Cortex of kidney (tissue), 1 donor: ENCODE measurements at places on chromosomes 5 and 9.

GRCh38 chr5:77438071-77438470 lies 54.0 kb downstream of the WDR41 start:
- no peak for DNase-seq

DNA sequence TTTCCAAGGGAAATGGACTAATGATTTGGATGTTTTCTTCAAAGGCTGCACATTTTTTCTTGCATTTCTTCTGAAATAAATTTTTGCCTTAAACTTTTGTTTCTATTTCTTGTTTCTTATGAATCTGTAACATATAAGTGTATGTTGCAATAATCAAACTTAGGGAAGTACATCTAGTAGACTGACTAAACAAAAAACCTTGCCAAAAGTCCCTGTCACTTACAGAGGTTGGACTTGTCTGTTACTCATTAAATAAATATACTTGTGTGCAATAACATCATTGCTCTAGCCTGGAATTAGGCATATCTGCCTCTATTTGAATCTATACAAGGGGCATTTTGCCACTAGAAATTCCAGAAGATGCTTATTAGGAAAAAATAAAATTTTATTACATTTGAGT lies 56.6 kb downstream of the C6 start:
- no peak for DNase-seq

- no peak for DNase-seq
These were observed 40.5 kb upstream of the PLEKHG4B start for GRCh38 chr5:51500-51823.

DNA sequence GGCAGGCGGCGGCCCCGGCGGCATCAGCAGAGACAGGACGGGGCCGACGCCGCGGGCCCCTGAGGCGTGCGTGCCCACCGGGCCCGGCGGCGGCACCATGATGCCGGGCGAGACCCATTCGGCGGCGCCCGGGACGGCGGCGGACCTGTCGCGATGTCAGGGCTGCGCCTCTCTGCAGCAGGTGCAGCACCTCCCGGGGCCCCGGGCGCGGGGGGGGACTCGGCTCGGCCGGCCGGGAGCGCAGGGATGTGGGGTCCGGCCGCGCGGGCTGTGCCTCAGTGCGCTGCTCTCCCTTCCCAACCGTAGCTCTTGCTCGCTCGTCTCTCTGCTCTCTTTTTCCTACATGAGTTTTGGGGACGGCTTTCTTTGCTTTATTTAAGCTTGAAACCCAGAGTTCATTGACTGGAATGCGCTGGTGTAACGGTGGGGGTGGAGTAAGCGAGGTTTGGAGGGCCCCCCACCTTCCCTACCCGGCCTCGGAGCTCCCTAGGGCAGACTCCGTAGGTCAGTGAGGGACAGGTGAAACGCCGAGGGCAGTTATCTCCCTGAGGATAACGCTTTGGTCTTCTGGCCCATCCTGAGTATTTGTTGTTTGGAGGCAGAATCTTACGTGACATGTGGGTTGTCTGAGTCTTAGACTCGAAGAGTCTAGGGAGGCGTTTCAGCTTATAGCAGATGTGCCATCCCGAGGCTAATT lies 490 bp downstream of the ICE1 start:
- no peak for DNase-seq

DNA sequence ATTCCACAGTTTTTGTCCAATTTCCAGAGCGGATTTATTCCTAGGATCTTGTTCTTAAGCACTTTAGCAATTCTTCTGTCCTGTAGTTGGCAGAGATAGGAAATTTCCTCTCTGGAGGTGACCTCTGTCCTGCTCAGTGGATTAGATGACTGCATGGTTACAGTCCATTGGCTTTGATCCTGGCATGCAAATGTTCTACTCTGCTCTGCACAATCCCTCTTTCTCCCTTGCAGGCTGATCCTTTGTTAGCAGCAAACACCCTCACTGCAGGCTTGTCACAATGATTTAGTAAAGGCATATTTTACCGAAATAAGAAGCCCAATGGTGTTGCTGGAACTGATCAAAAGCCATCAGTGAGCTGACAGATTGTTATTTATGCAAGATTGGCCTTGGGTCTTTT lies 243.8 kb downstream of the COX7C start:
- no peak for DNase-seq

DNA sequence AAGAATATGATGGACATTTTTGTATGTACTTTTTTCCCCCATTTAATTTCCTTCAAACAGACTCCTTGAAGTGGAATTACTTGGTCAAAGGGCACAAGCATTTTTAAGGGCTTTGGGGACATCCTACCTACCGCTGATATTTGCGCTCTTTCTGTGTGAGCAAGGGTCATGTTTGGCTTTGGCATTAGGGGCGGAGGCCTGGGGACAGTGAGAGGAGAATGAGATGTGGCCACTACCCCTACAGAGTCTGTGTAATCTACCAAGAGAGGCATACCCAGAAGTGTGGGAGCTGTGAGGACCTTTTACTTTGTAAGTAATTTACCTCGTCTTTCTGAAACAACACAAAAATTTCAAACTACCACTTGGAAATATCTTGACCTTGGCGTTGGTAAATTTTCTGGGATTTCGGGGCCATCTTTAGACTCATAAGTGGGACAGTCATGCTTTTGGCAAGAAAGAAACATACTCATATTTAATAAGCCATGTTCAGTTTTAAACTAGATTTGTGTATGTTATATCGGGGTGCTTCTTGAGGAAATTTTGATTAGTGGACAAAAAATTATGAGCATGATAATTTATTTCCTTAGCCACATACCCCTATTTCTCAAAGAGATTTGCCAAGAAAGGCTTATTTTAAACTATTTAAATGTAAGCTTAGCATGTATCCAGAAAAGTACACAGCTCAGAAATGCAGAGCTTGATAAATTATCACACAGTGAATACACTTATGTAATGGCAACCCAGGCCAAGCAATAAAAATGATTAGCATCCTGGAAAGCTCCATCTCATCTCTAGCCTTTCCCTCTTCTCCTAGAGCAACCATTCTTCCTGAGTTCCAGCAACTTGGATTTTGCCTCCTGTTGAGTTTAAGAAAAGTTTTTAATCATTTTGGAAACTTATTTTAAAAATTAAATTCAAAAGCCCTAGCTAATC lies 63.6 kb downstream of the ARHGAP26 start:
- DNase-seq = no peak

- DNase-seq = no peak
These were observed 247.6 kb downstream of the TMEM232 start for GRCh38 chr5:110478895-110479294.

- DNase-seq = no peak
These were observed 423.3 kb downstream of the TLE1 start for GRCh38 chr9:81266086-81266485.

GRCh38 chr9:137095664-137096517 lies 9.1 kb downstream of the MAN1B1 start:
- DNase-seq = no peak

DNA sequence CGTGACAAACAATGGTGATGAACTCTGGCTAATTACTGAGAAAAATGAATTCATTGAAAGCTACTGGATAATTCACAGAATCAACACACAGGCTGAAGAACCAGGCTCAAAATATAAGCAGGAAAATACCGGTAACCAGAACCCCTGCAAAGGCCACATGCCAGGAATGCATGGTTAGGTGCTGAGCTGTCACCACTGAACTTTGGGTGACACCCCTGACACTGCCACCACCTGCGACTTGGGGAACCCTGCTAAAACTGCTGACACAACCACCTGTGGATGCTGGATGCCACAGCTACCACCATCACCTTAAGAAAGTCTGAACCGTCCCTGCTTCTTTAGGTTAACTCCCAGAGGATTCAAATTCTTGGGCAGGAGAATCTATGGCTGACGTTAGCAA lies 72.0 kb upstream of the NR4A3 start:
- no peak for DNase-seq

DNA sequence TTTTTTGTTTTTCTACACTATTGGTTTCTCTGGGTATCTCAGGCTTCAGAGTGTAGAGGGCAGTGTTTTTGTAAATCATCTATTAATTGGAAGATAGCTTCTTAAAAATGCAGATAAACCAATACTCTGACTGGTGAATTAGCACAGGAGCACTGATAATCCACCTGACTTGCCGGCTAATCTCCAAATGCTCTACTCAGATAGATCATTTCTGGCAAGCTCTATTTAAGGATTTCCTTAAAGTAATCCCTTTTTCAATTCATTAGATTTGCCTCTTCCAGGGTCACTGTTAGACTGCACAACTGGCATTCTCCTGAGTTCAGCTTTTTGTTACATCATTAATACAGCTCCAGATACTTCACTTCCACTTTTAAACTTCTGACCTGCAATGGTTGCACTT lies 1390.3 kb upstream of the NUDT12 start:
- DNase-seq = no peak

GRCh38 chr5:76527685-76528161 lies 95.5 kb downstream of the F2RL2 start:
- no peak for DNase-seq

DNA sequence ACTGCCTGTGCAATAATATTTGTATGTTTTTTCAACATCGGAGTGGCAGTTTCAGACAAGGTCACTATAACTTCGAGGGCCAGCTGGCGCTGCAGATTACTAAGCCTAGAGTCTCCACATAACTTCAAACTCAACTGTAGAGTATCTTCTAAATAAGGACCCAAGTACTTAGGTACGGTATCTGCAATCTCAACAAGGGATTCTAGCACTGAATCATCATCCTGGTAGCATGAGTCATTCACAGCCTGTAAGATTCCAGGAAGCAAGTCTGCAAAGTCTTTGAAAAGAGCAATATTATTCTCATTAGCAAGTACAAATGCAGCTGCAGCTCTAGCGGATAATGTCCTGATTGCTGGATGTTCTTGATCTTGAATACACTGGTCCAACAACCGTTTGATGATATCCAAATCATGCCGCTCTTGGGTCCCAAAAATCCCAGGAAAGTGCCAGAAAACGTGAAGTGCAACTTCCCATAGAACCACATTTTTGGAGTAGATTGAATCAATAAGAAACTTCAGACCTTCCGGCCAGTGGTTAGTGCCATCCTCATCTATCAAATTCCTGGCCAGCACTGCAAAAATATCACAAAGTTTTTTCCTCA lies 654 bp downstream of the RANBP6 start:
- no peak for DNase-seq

DNA sequence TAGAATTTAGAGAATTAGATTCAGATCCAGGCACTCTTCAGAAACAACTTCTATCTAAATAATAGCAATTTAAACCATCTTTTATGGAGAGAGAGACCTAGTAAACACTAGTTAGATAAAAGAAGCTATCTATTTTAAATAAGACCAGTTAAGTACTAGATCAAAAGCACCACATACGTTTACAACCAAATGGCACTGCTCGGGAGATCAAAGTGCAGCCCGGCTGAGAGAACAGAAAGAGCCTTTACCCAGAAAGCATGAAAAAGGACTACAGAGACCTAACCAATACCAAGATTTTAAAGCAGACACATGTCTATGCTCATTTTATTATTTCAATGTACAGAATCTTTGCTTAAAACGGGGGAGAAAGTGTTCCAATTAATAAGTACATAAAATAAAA lies 30.8 kb downstream of the LIX1 start:
- DNase-seq = no peak

DNA sequence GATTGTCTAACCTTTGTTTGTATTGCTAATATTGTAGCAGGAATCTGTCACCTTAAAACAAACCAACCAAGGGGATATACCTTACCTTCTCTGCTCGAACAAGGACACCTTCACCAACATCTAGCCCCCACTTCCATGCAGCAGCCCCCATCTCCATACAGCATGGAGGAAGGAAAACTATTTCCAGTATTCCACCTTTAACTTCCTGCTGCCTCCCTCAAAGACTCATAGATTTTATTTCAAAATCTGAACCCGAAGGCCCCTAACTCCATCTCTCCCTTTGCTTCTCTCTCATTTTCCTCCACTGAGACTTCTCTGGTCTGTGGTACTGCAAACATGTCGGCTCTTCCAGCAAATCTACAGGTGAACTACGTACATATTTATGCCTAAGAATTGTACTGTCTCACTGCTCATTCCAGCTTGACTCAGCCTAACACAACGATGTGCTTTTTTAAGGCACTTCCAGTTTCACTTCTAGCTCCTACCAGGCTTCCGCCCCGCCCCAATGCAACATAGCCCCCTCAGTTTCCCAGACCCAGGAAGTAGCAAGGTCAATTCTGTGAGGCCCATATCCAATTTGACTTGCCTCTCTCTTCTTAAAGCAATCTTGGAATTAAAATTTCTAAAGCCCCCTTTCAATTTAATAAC lies 70.7 kb upstream of the RNF38 start:
- DNase-seq = no peak

GRCh38 chr9:27377811-27378456 lies 81.0 kb upstream of the EQTN start:
- DNase-seq = no peak

DNA sequence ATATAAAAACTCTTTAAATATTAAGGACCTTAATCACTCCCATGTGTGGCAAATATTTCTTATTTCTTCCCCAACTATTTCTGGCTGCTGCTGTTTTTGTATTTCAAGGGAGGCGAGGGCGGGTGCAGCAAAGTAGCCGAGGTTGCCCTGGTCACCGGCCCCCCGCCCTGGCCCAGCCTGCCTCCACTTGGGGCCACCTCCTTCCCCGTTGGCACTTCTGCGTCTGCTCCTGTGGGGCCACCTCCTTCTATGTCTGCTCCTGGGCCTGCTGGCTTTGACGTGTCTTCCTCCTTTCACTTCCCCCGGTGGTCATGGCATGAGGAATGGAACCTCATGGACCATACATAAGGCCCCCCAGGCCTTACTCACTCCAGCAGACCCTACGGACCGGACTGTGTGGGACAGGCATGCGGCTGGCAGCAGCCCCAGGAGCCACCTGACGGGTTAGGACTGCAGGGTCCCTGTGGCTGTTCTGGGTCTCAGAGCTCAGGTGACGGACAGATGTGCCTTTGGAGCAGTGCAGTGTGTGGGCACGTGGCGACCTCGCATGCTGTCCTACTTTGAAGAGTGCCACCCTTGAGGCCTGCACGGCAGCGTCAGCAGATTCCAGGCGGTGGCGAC lies 5.8 kb upstream of the ENTPD8 start:
- DNase-seq = no peak

GRCh38 chr5:61701877-61702602 lies 370.0 kb downstream of the ZSWIM6 start:
- no peak for DNase-seq

GRCh38 chr9:79165020-79165780 lies 406.6 kb upstream of the TLE4 start:
- no peak for DNase-seq

DNA sequence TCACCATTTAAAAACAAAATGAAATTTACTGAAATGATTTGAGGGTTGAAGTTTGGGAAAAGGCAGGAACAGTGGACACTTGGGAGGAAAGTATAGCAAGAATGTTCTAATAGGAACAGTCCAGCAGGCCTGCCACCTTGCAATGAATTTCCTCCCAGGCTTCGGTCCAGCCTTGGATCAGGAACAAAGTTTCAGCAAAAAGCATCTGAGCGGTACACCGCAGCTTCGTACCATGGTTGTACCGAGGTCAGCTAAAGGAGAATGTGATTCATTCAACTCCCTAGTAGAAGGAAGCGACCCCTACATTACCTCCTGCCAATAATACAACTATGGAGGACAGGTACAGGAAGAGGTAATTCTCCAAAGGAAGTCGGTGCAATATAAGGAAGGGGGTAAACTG lies 111.4 kb downstream of the ENC1 start:
- no peak for DNase-seq

DNA sequence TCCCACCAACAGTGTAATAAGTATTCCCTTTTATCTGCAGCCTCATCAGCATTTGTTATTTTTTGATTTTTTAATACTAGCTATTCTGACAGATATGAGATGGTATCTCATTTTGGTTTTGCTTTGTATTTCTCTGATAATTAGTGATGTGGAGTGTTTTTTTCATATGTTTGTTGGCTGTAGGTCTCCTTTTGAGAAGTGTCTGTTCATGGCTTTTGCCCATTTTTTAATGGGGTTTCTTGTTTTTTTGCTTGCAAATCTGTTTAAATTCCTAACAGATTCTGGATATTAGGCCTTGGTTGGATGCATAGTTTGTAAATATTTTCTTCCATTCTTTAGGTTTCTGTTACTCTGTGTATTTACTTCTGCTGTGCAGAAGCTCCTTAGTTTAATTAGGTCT lies 445.4 kb upstream of the DAB2 start:
- no peak for DNase-seq
